ENCODE measurements at places on chromosomes 11 and 22.

- peak; percentile 25 for DNase-seq
These were observed 85.0 kb downstream of the RPL27A start for GRCh38 chr11:8767466-8768142.

DNA sequence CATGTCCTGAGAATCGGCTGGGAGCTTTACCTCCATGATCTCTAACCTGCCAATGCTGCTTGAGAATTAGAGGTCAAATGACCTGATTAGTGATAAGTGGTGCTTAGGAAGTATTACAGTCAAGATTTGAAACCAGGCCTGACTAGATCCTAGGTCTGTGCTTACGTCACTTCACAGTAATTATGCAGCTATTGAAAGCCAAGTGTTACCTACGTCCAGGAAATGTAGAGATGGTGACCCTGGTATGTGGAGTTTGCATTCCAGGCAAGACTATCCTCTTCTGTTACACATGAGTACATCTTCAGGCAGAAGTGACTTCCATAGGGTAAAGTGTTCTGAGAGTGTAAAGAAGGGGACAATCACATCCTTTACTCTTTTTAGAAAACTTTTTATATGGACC lies 530.4 kb upstream of the TENM4 start:
- peak; percentile 65 for DNase-seq

DNA sequence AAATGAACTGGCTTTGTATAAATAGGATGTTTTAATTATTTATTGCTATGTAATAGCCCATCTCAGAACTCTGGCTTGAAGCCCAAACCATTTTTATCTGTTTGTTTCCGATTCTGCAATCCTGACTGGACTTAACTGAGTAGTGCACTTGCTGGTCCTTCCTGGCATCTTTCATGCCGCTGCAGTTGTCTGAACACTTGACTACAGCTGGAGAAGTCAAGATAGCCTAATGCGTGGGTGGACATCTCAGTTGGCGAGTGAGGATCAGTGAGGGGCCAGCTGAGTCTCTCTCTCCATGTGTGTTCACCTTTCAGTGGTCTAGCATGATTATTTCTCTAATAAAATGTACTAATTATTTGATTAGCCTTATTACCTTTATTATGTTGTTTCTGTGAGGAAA lies 105.8 kb downstream of the PRMT3 start:
- DNase-seq: no peak

DNA sequence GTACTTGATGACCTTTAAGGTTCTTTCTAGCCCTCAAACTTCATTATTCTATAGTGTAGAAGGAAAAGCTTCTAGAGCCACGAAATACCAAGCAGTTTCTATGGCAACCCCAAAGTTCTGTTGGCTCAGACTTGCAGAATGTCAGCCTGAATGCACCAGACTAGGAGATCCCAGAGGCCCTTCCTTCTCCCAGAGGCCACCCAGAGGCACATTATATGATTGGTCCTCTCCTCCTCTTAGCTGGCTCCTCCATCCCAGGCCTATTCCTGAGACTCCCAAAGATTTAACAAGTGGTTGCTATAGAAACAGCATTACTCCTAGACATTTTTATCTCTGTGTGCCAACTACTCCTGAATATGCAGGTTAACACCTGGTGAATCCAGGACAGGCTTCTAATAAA lies 69.2 kb upstream of the CCDC90B start:
- DNase-seq: no peak

DNA sequence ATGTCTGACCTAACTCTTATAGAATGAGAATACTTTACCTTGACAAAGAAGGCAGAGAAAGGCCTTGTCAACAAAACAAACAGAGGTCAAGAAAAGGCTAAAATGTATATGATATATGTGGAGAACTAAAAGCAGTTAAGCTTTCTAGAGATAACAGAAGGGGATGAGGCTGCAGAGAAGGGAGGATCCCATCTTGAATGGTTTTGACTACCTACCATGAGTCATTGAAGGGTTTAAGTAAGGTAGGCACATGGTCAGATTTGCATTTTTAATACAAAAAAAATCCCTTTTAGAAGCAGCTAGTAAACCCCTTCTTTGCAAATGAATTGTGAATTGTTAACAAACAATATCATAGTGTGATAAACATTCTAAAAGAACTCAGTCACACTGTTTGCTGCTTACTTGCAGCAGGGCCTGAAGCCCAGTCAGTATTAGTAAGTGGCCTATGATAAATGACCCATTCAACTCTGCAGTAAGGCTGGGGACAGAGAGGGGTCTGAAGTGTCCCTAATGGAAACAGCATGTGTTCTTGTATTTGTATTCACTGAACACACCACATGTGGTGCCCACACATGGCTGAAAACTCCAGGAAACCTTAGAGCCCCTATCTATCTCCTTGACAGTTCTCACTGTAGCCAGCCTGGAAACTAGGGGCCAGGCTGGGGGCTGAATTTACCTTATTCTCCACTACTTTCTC lies 328.8 kb upstream of the PITPNB start:
- no peak for DNase-seq

- no peak for DNase-seq
These were observed 1.6 kb downstream of the PTPRCAP start for GRCh38 chr11:67435727-67436458.

GRCh38 chr22:44245438-44245837 lies 64.7 kb downstream of the PARVG start:
- no peak for DNase-seq

- DNase-seq: no peak
These were observed 926 bp downstream of the PRR5L start for GRCh38 chr11:36296884-36297543.

- DNase-seq: no peak
These were observed 7.8 kb upstream of the BCL9L start for GRCh38 chr11:118933486-118933885.
